Naive thymus-derived CD8-positive, alpha-beta T cell (primary cell): ENCODE measurements at places on chromosomes 7 and 10. TPM values are rescaled to one million over a fixed set of nuclear protein-coding genes. Genes with fewer than 3 reads are reported as not detected.

- DNase-seq = no peak
Measured at GRCh38 chr10:21797984-21798765, 205.4 kb downstream of the DNAJC1 start.

LAMB1 gene
- not detected for polyA plus RNA-seq

CRPPA gene
- polyA plus RNA-seq = 0.69 TPM

GNGT1 gene
- polyA plus RNA-seq = not detected
